ENCODE measurements at places on chromosomes 7 and 10. TPM values are rescaled to one million over a fixed set of nuclear protein-coding genes. Genes with fewer than 3 reads are reported as not detected.

- no peak for DNase-seq
- peaks cover 6% of the 10 kb centered on the region for H3K4me1 ChIP-seq
- H3K4me3 ChIP-seq = no peak overlapping the region
- H3K27ac ChIP-seq = no peak overlapping the region
- H3K27me3 ChIP-seq = no peaks in the 10 kb centered on the region
Measured at GRCh38 chr7:1520539-1521234, 9.8 kb upstream of the MAFK start.

DNA sequence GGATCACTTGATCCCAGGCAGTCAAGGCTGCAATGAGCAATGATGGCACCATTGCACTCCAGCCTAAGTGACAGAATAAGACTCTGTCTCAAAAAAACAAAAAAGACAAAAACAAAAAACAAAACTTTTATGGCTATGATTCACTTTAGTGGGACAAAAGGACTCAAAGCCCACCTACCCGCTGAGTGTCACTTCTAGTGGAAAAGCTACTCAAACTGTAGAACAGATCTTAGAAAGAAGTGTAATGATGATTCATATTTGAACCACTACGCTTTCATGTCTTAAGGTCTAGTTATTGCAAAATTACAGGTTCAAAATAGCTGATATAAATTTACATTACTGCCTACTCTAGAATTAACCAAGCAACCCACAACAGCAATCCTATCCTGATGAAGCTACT, 47.1 kb upstream of the OTUD1 start:
- H3K4me1 ChIP-seq = no peaks in the 10 kb centered on the region
- no peak overlapping the region for H3K4me3 ChIP-seq
- H3K36me3 ChIP-seq = no peaks in the 10 kb centered on the region
- DNase-seq = no peak

GRCh38 chr10:121753726-121754476, 155.7 kb upstream of the FGFR2 start:
- no peak for DNase-seq
- H3K4me1 ChIP-seq = no peaks in the 10 kb centered on the region
- H3K27me3 ChIP-seq = no peaks in the 10 kb centered on the region
- H3K27ac ChIP-seq = no peak overlapping the region
- no peaks in the 10 kb centered on the region for H3K36me3 ChIP-seq

- H3K4me3 ChIP-seq = no peak overlapping the region
- H3K4me1 ChIP-seq = peaks cover 3% of the 10 kb centered on the region
- no peak overlapping the region for H3K27ac ChIP-seq
- H3K36me3 ChIP-seq = no peaks in the 10 kb centered on the region
Measured at GRCh38 chr7:100011516-100011915, 3.9 kb upstream of the ZKSCAN1 start.

DNA sequence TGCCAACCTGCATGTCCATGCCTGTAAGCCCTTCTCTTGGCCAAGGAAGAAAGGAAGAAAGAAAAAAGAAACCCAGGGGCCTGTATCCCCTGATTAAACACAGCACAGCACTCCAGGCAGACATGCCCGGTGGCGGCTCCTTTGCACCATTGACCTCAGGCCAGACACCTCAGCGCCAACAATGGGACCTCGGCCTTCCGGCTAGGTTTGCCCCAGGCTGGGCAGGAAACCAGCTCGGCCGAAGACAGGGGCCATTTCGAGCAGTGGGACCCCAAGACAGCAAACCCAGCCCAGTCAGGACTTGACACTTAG, 2.8 kb downstream of the HOXA10 start:
- peaks cover 23% of the 10 kb centered on the region for H3K4me1 ChIP-seq
- no peaks in the 10 kb centered on the region for H3K36me3 ChIP-seq
- peak overlapping the region; percentile 87 for H3K27ac ChIP-seq
- peaks cover 21% of the 10 kb centered on the region for H3K27me3 ChIP-seq
- no peak for DNase-seq

DNA sequence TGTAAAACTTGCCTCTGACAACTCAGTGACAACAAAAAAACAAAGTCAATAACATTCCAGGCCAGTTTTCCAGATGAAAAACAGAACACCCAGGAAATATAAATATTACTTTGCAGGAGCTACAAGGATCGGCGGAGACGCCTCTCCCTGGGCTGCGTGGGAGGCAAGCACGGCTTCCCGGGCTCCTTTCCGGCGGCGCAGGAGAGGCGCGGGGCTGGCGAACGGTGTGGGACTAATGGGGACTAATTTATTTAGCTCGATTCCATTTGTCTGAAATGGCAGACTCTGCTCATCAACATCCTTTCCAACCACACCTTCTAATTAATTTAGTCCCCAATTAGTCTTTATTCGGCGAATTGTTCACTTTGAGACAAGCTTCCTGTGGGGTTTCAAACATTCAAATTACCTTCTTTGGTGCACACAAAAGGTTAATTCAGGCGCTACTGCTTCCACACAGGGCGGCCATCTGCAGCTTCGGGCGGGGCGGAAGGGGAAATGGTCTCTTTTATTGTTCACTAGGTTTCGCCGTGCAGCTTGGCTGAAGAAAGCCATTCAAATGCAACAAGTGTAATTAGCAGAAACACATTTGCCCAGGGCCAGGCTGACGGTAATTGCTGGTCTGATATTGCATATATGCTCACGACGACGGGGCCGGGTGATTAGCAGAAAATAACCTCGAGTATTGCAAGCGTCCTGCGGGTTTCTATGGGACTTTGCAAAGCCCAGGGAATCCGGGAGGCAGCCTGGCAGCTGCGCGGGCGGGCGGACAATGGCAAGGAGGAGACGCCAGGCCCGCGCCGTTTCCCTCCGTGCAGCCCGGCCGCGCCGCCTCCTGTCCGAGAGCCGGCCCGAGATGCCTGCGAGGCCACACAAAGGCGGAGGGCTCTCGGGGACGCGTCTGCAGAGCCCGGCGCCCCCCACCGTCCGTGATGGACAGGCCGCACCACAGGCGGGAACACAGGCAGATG, 270.1 kb downstream of the PTPRN2 start:
- H3K4me1 ChIP-seq = no peaks in the 10 kb centered on the region
- no peaks in the 10 kb centered on the region for H3K27me3 ChIP-seq
- no peak overlapping the region for H3K27ac ChIP-seq
- DNase-seq = no peak

GRCh38 chr7:8133188-8133848, 128.6 kb downstream of the ICA1 start:
- DNase-seq = no peak
- H3K27me3 ChIP-seq = no peaks in the 10 kb centered on the region

GRCh38 chr7:91114232-91114631, 150.0 kb upstream of the FZD1 start:
- DNase-seq = no peak
- no peak overlapping the region for H3K27ac ChIP-seq
- H3K27me3 ChIP-seq = no peaks in the 10 kb centered on the region
- no peaks in the 10 kb centered on the region for H3K4me1 ChIP-seq

DNA sequence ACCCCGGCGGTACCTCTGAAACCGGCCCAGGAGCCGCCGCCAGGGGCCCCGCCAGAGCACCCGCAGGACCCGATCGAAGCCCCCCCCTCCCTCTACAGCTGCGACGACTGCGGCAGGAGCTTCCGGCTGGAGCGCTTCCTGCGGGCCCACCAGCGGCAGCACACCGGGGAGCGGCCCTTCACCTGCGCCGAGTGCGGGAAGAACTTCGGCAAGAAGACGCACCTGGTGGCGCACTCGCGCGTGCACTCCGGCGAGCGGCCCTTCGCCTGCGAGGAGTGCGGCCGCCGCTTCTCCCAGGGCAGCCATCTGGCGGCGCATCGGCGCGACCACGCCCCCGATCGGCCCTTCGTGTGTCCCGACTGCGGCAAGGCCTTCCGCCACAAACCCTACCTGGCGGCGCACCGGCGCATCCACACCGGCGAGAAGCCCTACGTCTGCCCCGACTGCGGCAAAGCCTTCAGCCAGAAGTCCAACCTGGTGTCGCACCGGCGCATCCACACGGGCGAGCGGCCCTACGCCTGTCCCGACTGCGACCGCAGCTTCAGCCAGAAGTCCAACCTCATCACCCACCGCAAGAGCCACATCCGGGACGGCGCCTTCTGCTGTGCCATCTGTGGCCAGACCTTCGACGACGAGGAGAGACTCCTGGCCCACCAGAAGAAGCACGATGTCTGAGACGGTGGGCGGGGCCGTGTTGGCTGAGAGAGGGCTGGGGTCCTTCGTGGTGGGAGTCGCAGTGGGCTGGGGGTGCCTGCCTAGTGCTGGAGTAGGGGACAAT, 3.8 kb downstream of the REPIN1 start:
- peak overlapping the region; percentile 34 for H3K4me3 ChIP-seq
- H3K27me3 ChIP-seq = no peaks in the 10 kb centered on the region
- peaks cover 34% of the 10 kb centered on the region for H3K36me3 ChIP-seq
- H3K4me1 ChIP-seq = peaks cover 3% of the 10 kb centered on the region

GRCh38 chr7:78620920-78621319, 822.3 kb downstream of the PHTF2 start:
- DNase-seq = no peak
- no peaks in the 10 kb centered on the region for H3K36me3 ChIP-seq
- H3K4me3 ChIP-seq = no peak overlapping the region
- no peaks in the 10 kb centered on the region for H3K4me1 ChIP-seq
- no peaks in the 10 kb centered on the region for H3K27me3 ChIP-seq

DNA sequence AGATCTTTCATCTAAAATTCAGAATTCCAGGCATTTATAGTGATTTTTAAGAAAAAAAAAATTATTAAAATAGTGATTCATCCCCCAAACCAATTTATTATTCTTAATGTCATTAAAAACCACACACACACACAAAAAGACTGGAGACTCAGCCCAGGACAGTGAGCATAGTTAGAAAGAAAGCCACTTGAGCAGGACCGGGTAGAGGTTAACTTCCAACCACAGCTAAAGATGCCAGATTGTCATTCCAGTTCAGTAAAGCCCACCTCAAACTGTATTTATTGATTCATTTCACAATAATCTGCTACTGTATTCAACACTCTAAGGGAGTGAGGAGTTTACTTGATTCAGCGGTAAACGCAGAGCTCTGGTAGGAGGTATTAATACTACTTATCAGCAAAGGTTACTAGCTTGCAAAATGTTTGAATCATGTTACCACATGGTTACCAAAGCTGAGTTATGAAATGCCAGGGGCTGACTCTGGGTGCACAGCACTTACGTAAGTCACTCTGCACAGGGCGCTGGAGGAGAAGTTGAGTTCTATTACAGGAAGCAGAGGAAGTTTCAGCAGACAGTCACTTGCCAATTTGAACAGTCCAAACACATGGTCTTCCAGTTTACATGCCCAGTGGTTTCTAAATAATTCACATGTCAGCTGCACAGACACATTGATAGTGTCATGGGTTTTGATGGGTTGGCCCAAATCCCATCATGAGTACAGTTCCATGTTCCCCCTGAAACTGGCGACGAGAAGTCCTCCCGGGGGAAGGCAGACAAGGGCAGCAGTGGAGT, 64.6 kb downstream of the KLF6 start:
- H3K4me3 ChIP-seq = no peak overlapping the region
- H3K36me3 ChIP-seq = no peaks in the 10 kb centered on the region
- H3K27me3 ChIP-seq = no peaks in the 10 kb centered on the region
- no peaks in the 10 kb centered on the region for H3K4me1 ChIP-seq
- no peak overlapping the region for H3K27ac ChIP-seq

DNA sequence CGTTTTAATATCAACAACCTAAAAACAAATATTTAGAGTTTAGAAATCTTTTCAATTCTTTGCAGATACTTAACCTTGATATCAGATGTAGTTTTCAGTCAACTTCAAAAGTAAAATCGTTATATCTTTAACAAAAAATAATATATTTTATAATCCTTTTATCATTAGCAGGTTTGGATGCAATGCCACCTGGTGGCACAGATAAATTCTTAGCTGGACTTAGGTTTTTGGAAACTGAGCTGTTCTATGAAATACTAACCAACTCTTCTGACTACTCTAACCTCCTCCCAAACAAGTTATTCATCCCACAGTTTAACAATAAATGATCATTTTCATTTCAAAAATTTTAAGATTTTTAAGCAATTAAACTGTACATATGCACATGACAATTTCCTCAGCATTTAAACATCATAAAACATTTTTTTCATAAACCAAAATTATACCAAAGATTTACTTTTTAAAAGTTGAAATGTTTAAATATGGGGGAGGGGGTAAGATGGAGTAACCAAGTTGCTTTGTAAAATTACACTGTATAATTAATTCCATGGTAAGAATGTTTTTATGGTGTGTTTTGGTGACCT, 56.9 kb downstream of the HIBADH start:
- H3K36me3 ChIP-seq = no peaks in the 10 kb centered on the region
- DNase-seq = no peak
- no peaks in the 10 kb centered on the region for H3K27me3 ChIP-seq
- no peak overlapping the region for H3K27ac ChIP-seq

DNA sequence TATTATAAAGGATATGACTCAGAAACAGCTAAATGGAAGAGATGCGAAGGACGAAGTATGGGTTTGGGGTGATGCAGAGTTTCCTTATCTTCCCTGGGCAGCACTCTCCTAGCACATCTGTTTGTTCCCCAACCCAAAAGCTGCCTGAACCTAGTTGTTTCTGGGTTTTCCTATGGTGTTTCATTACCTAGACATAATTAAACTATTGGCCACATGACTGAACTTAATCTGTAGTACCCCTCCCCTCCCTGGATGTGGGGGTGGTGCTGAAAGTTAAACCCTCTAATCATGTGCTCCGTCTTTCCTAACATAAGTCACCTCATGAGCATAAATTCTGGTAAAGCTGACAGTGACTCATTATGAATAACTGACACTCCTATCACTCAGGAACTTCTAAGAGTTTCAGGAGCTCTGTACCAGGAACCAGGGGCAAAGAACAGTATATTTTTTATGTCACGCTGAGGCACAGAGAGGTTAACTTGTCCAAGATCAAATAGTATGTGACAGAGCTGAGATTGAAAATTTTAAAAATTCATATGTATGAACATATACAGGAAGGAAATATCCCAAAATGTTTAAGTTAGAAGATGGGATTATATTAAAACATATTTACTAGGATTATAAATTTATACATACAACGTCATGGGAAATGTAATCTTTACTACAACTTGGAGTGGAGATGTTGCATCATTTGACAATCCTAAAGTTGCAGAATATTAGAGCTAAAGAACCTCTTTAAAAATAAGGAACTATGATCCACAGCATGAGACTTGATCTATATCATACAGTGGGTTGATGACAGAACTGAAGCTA, 4.8 kb downstream of the STRIP2 start:
- no peak overlapping the region for H3K4me3 ChIP-seq
- no peaks in the 10 kb centered on the region for H3K36me3 ChIP-seq
- DNase-seq = no peak
- H3K27me3 ChIP-seq = no peaks in the 10 kb centered on the region
- H3K27ac ChIP-seq = no peak overlapping the region

DNA sequence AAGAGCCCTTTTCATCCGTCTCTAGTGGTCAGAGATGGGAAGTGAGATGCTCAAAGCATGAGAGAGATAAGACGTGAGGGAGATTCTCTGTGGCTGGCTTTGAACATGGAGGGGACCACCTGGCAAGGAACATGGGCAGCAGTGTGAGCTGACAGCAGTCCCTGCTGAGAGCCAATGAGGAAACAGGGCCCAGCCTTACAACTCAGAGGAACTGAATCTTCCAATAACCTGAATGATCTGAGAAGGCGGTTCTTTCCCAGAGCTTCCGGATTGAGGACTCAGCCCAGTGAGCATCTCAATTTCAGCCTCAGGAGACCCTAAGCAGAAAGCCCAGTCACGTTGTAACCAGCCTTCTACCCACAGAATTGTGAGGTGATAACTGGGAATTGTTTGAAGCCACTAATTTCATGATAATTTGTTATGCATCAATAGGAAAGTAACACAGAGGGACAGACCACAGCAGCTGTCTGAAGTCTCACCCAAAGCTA, 33.9 kb upstream of the IKZF1 start:
- H3K27me3 ChIP-seq = no peaks in the 10 kb centered on the region
- no peaks in the 10 kb centered on the region for H3K36me3 ChIP-seq
- DNase-seq = no peak
- peaks cover 30% of the 10 kb centered on the region for H3K4me1 ChIP-seq
- no peak overlapping the region for H3K4me3 ChIP-seq

Gene SLC26A3
- 344 TPM for total RNA-seq

Gene LRRC72
- not detected for total RNA-seq

Gene FFAR4
- not detected for total RNA-seq

Gene SAP25
- 18.2 TPM for total RNA-seq

Gene EGR2
- total RNA-seq = 0.57 TPM

Gene TMEM236
- 79.9 TPM for total RNA-seq

Gene ADRA2A
- 5.6 TPM for total RNA-seq

Measured in Peyer's patch (tissue), 4 donors.